ENCODE measurements at places on chromosomes 16 and 17.

GRCh38 chr16:1466968-1467521, 7.8 kb downstream of the CLCN7 start:
- no peak for DNase-seq

- no peak for DNase-seq
Measured at GRCh38 chr16:57127037-57127763, 34.8 kb downstream of the CPNE2 start.

- DNase-seq: peak; percentile 10
Measured at GRCh38 chr17:29565643-29566472, 979 bp downstream of the ABHD15 start.

- DNase-seq: no peak
Measured at GRCh38 chr17:76296889-76297288, 11.2 kb downstream of the QRICH2 start.

DNA sequence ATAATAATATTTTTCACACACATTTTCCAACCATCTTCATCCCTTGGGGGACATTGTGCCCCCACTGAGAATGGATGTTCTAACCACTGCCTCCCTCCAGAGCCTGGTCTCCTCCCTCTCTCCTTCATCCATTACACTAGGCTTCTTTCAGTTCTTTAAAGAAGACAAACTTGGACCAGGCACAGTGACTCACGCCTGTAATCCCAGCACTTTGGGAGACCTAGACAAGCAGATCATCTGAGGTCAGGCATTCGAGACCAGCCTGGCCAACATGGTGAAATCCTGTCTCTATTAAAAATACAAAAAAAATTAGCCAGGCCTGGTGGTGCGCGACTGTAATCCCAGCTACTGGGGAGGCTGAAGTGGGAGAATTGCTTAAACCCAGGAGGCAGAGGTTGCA, 6.5 kb downstream of the ALOX15 start:
- DNase-seq: no peak

GRCh38 chr16:74749291-74750055, 25.1 kb downstream of the FA2H start:
- DNase-seq: no peak

GRCh38 chr17:47352848-47353247, 29.1 kb downstream of the EFCAB13 start:
- DNase-seq: no peak

- no peak for DNase-seq
Measured at GRCh38 chr16:51939378-51939871, 607.5 kb downstream of the TOX3 start.
